GM12891 (cell line): ENCODE measurements at places on chromosomes 3 and 15.

DNA sequence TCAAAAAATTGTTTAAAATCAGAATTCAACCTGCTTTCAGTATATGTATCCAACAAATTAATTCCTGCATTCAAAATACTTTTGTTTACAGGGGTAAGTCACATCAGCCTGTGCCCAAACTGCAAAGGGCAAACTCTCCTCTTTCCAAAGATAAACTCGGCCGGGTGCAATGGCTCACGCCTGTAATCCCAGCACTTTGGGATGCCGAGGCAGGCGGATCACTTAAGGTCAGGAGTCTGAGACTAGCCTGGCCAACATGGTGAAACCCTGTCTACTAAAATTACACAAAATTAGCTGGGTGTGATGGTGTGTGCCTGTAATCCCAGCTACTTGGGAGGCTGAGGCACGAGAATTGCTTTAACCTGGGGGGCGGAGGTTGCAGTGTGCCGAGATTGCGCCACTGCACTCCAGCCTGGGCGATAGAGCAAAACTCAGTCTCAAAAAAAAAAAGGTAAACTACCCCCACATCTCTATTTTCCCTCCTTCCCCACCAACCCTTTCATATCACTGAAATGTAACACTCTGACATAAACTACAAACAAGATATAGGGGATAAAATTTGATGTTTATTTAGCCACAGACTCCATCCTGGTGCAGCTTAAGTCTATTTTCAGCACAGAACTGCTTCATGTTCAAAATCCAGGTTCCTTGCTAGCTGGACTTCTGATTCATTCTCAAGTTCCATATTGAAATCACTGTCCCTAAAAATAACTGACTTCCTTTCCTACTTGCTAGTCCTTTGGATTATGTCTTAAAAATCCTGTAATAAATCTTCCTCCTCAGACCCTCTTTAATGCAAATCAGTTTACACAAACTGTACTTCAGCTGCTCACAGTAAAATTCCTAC lies 15.4 kb downstream of the UBP1 start:
- DNase-seq, result no peak

DNA sequence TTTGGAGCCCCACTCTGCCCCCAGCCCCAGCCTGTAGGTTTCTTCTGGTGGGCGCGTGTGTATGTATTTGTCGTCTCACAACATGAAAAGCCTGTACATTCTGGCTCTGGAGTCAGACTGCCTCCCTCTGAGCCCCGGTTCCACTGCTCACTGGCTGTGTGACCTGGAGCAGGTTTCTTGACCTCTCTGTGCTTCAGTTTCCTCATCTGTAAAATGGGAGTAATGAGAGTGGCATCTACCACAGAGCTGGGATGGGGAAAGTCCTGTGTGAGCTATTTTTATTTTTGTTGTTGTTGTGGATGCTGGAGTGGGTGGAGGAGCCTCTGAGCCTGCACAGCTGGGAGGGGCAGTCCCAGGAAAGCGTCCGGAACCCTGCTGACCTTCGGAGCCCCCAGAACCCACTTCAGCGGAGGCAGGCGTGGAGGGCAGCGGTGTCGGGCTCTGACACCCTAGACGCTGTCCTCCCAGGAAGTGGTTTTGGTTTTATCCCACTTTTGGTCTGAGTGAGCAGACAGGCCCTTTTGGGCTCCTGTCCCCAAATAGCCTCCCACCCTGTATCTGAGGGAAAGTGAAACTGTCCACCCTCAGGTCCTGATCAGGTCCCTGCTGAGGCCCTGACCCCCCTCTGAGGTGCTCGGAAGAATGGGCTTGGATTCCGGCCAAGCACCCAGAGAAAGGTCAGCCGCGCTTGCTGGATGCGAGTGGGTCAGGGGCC lies 103.5 kb downstream of the CHSY1 start:
- no peak for DNase-seq

DNA sequence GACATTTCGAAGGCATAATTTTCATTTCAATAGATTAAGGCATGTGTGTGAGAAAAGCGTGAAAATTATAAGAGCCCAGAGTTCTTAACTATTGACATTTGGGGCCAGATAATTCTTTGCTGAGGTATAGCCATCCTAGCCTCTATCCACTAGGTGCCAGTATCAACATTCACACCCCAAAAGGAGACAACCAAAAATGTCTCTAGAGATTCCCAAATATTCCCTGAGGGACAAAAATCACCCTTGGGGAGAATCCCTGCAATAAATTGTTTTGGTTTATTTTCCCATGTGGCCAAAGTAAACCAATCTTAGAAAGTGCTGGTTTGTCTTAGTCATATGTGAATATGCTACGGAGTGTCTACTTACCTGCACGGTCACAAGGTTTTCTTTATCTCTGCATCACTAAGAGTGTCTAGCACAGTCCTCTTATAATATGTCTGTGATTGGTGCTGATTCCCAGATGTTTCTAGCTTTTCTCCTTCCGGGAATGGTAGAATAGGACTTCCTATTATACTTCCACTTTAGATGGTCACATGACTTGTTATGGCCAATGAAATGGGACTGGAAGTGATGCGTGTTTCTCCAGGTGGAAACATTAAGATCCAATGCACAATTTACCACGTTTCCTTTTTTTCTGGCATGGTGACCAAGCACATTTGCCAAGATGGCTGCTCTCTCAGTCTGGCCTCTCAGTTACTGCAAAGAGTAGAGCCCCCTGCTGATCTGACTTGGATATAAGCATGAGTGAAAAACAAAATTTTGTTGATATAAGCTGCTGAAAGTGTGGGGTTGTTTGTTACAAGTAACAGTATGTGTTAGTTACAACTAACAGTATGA lies 8.0 kb upstream of the KBTBD8 start:
- peak; percentile 15 for DNase-seq

- DNase-seq, result no peak
Measured at GRCh38 chr15:42349186-42349585, 10.1 kb upstream of the CAPN3 start.

DNA sequence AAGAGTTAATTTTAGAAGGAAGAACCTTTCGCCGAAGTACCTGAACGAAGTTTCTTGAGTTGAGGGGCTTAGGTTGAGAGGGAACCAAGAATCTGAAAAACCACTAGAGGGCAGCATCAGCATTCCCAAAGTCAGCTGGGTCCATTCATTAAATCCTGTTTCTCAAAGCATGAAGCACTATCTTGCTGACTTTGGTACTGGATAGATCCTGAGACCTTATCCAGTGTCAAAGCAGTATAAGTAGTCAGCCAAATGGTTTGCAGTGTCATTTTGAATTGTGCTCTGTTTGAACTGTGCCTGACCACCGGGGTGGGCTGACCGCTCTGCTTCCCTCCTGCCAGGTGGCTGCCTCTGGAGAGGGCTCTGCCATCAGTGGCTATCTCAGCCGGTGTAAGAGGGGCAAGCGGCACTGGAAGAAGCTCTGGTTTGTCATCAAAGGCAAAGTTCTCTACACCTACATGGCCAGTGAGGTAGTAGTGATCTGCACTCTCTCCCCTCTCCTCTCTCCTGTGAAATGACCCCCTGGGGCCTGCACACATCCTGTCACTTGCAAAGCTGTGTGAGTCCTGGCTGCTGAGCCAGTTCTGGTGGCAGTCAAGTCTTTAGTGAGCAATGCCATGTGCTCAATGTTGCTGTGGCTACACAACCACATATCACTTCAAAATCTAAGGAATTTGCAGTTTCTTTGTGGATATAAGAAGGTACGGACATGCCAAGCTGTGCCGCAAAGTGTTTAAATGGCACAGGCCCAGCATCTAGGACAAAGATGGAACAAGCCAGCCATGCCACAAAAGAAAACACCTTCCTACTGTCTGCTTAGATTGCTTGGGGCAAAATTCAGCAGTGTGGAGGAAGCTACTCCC lies 21.4 kb upstream of the NR2C2 start:
- DNase-seq, result no peak

- peak; percentile 23 for DNase-seq
Measured at GRCh38 chr3:187919048-187919447, 173.8 kb upstream of the BCL6 start.

DNA sequence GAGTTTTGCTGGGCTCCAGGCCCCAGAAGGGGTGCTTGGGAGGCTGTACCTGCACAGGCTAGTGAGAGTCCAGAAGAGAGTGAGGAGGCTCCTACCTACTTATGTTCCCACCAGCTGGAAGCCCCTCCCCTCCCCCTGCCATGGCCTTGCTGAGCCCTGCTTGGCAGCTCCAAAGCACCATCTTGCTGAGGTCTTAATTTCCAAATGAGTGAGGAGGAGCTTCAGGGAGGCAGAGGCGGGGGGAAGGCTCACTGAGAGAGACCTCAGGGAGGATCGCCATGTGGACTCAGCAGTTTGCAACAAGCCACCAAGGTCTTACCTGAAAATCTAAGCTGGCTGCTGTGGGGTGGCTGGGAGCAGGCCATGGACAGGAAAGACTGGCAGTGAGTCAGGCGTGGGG lies 8.7 kb upstream of the CACNA2D2 start:
- DNase-seq, result no peak

DNA sequence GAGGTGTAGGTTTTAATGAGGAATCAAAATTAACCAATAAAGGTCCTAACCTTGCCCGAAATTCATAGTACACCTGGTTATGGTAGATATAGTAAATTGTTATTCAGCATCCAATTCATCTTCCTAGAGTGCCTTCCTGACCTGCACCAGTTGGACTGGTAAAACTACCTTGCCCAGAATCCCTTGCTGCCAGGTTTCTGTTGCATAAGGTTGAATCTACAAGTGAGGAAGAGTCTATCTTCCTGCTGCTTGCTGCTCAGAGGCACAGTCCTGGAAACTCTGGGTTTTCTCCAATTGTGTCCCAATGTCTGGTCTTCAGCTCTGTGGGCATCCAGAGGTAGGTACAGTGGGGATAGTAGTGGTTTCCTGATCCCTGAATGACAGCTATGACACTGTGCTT lies 17.3 kb downstream of the CCDC54 start:
- no peak for DNase-seq

- DNase-seq, result peak; percentile 24
Measured at GRCh38 chr3:463252-464192, 267.0 kb downstream of the CHL1 start.

DNA sequence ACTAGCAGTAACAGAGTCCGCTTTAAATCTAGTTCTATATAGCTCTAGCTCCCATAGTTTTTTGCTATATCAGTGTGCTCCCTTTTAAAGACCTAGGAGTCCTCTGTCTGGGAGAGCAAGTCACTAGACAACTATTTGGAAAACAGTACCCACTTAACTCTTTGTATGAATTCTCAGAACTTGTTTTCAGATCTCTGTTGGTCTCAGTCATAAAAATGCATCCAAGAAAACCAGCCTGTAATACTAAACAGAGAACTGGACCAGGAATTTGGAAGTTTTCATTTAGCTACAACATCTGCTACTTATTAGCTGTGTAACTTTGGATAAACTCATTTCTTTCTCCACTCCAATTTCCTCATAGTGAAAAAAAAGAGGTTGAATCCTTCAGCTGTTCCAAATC lies 56.9 kb upstream of the C3orf49 start:
- DNase-seq, result no peak

DNA sequence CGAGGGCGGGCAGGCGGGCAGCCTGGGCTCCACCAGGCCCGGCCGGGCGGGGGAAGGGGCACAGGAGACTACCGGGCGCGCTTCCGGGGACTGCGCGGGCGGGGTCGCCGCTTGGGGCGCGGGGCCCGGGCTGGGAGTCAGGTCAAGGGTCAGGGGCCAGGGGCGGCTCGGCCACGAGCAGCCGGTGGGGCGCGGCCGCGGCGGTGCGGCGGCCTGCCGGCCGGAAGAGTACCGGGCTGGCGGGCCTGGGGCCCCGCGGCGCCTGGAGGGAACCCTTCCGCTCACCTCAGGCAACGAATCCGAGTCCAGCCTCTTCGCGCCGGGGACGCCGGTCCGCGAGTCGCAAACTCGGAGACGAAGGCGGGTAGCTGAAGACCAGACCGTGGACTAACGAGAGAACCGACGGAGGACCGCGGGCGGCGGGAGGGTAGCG lies 225 bp downstream of the RHOA start:
- no peak for DNase-seq

DNA sequence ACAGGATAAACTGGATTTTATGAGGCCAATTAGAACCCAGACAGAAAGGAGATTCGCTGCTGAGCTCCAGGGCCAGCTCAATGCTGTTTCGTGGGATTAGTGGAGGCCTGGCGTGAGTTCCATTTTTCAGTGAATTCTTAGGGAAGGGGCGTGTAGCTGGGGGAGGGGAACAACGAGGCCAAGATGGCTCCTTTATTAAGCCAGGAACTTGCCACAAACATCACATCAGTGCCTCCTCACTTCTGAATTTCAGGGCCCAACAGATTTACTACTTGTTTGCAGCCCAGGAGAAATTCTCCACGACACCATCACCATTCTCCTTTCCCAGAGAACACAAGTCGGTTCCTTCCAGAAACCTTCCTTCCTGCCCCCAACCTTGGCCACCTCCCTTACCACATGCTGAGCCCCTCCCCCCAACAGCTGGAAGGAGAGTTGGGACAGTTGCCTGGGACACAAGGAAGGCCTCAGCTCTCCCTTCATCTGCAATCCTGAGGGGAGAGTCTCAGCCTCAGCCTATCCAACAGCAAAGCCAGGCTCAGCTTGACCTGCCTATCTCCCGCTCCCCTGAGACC lies 5.8 kb downstream of the IGDCC4 start:
- no peak for DNase-seq
